Central memory CD4-positive, alpha-beta T cell (primary cell): ENCODE measurements at places on chromosomes 2 and 18.

- no peak for DNase-seq
Measured at GRCh38 chr2:111679202-111679601, 204.8 kb downstream of the ANAPC1 start.

DNA sequence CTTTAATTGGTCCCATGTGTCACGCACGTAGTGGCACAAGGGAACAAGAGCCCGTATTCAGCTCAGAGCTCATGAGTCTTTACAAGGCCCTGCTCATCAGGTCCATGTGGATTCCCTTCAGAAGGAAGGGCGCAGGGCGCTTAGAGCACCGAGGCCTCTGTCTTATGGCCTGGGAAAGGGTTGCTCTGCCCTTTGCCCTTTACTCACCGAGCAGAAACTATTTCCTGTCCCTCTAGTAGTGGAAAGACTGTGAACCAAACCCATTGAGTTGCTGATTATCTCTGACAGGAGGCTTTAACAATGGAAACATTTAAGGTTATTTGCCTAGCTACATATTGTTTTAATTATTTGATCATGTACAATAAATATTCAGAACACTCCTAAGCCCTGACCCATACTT is 102.0 kb upstream of the ACAA2 start:
- DNase-seq = no peak

DNA sequence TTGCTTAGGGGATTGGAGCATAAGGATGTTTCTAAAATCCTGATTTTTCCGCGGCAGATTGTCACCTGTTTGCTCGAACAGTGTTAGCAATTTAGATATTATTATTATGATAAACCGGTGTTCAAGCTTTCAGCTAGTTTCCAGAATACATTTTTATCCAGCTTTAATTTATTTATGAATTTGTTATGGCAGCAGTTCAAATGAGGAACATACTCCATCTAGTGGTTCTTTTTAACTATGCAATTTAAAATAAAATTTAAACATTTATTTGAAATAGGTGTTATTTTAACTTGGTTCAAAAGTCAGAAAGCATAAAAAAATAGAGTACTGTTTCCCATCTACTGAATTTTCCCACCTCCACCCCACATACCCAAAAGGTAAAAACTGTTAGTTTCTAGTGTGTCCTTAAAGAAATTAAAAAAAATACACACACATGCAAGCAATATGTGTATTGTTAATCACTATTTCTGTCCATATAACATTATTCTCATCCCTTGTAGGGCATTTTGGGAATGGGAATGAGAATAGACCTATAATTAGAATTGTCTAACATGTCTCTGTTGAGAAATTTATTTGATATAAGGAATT is 23.2 kb downstream of the ACOXL start:
- no peak for DNase-seq

GRCh38 chr2:75551434-75551833 is 9.3 kb downstream of the EVA1A start:
- no peak for DNase-seq

DNA sequence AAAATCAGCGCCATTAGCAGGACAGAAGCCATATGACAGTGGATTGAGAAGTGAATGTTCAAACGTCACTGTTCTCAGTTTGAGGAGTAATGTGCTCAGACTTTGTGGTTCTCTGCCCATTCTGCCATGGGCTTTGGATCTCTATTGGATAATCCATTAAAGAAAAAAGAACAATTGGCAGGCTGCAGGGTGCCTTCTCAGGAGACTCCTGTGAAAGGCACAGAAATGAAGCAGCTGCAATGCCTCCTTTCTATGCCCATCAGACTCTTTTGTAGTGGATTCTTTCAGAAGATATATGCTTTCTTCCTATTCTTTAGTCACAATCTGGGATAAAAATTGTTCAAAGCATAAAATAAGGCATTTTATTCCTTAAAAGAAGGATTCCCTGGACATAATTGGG is 506.9 kb upstream of the KLHL29 start:
- no peak for DNase-seq

DNA sequence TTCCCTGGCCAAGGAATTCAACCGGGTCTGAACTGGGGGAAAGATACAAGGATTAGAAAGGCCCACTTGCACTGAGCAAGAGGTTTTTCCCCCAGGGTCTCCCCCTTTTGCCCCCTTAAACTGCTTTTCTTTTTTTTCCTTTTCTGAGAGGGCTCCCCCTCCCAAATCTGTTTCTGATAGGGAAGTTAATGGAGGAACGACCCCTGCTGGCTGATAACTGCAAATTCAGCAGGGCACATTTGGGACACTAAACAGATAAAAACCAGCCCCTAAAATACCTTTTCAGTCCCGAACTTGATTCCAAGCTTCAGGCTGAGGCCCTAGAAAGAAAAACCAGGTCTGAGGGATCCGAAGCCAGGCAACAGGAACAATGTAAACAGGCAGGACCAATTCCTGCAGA is 1012.4 kb upstream of the CRIM1 start:
- no peak for DNase-seq

- no peak for DNase-seq
Measured at GRCh38 chr2:32442020-32442467, 85.2 kb downstream of the BIRC6 start.

DNA sequence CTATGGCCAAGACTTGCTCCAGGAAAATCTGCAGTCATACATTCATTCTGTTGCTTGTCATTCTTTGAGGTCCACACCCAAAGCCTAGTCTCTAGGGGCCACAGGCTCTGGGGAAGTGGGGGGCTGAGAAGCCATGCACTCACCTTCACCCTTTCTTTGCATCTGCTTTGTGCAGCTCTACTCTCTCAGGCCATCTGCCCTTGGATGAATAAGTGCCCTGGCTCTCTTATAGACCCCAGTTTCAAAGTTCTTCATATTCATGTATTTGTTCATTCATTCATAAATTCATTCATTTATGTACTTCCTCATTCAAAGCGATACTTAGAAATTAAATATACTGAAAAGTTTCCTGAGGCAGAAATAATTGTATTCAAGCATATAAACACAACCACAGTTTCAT is 130.3 kb upstream of the FAM98A start:
- DNase-seq = no peak

DNA sequence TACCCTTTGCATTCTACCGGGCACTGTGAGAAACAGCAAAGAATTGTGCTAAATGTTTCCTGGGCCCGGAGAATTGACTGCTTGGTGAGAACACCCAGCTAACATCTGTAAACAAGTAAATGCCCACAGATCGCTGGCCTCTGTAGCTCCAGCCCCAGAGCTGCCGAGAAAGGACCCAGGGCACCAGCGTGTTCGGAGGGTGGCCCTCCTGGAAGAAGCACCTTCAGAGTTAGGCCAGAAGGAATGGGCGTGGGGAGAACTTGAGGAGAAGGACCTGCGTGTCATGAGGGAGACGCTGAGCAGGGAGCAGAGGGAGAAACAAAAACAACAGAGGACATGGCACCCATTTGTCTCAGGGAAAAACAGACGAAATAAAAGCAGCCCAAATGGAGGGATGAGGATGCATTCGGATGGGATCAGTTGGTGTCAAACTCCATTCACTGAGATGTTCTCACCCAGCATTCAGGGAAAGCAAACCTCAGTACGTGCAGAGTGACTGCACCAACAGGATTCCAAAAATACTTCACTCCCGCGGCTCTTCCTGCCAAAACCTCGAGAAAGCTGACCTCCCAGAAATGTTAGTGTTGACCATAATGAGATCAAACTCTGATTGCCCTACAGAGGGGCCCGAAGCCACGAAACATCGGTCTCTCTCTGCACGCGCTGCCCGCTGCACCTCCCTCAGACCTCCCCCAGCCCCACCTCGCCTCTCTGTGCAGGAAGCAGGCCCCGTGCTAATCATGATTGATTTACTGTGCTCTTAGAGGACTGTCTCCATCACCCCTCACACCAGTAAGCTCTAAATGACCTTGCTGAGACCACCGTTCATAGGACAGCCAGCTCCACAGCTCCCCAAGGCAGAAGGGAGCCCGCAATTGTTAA is 376.3 kb upstream of the SALL3 start:
- DNase-seq = no peak

GRCh38 chr2:30684026-30684425 is 123.2 kb downstream of the CAPN13 start:
- no peak for DNase-seq

GRCh38 chr18:47944972-47945852 is 14.8 kb upstream of the SMAD2 start:
- DNase-seq = no peak

DNA sequence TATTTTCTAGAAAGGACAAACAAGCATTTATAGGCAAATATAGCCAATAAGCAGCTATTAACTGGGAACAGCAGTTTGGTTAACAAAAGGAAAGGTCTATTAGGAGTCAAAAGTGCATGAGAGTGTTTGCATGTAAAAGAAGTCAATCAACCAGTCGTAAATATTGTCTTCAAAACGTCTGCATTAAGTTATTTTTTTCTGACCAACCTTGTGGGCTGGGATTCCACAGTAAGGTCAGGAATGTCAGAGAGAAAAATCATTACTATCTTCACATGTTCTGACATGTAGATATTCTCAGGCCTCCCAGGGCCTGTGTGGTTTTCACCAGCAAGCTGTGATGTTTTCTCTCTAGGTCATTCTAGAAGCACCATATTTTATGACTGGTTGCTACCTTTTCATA is 922.5 kb downstream of the SUCLG1 start:
- no peak for DNase-seq

DNA sequence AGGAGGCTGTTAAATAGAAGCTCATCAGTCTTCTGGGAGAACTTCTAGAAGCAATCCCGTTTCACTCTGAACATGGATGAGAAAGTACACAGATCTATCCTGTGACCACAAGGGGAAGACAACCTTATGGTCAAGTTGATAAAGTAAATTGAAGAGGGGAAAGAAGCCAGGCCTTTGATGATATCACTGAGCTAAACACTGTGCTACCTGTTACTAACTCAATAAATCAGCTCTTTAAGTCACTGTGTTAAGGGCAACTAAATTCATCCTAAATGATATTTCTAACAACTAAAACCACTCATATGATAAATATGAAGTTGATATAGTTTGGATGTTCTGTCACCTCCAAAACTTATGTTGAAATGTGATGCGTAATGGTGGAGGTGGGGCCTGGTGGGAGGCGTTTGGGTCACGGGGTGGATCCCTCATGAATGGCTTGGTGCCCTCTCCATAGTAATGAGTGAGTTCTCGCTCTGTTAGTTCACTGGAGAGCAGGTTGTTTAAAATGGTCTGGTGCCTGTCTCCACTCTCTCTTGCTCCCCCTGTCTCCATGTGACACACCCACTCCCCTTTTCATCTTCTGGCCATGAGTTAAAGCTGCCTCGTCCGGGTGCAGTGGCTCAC is 23.6 kb downstream of the OLA1 start:
- no peak for DNase-seq

DNA sequence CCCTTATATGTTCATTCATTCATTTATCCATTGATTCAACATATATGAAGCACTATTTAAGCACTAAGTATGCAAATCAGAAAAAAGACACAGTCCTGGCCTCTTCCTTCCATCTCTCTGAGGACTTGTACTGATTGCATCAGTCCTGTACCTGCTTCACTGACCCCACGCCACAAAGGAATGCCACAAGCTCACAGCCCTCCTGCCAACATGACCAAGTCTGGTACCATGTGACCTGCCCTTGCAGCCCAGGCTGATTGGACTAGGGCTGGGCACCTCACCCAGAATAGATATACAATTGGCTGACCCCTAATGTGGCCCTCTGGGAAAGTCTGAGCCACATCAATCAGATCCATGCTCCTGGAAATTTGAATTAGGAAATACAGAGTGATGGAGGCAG is 196.6 kb downstream of the AGPS start:
- DNase-seq = no peak

DNA sequence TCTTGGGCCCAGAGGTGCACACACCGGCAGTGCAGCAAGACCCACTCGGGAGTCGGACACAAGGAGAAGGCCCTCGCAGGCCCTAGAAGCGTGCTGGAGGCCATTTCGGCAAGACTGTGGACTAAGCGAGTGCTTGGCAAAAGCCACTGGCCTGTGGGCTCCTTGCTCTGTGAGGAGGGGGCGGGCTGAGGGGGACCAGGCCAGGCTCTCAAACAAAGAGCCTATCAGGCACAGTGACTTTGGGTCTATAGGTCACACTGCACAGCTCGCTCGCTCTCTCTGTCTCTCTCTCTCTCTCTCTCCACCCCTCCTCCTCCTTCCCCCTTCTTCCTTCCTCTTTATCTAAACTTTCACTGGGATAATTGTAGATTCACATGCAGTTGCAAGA is 23.6 kb upstream of the ZCCHC2 start:
- no peak for DNase-seq

- DNase-seq = no peak
Measured at GRCh38 chr2:64769392-64770044, 115.8 kb upstream of the SERTAD2 start.

DNA sequence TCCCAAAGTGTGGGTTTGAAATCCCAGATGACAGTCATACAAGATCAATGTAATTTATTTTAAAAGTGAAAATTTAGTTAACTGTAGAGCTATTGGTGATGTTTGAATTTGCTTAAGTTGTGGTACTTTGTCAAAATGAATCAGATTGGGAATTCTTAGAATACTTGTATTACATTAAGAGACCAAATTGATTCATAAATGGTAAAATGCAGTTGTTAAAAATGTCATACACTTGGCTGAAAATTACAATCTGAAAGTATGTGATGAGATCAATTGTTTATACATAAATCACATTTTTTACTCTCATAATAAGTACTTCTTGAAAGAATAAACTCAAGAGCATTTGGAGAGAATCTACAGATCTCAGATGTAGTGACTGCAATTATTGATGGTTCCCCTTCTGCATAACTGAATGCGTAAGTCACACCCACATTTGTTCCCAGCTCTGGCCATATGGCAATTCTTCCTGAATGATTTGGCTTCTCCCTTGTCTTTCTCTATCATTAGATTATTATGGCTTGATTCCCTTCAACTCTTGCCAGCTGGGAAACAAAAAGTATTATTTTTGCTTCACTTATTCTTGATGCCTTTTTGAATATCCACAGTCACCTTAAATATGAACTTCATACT is 558.5 kb downstream of the CPS1 start:
- no peak for DNase-seq

GRCh38 chr2:120791962-120792297 is 56.3 kb downstream of the GLI2 start:
- no peak for DNase-seq

DNA sequence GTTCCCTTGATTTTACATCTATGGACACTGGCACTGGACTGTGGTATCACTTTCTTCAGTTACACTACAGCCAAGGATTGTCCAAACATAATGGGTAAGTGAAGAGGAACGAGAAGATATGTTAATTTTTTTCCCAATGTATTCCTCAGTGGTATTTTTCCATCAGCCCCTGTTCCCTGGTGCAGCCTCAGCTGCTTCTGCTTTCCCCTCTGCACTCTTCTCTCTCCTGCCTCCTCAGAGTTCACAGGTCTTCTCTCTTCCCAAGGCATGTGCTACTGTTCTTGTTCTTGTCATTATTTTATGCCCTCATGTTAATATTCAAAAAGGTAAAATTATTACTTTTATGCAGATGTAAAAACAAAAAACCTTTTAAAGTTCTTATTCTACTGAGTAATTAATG is 378.0 kb upstream of the NRXN1 start:
- no peak for DNase-seq

DNA sequence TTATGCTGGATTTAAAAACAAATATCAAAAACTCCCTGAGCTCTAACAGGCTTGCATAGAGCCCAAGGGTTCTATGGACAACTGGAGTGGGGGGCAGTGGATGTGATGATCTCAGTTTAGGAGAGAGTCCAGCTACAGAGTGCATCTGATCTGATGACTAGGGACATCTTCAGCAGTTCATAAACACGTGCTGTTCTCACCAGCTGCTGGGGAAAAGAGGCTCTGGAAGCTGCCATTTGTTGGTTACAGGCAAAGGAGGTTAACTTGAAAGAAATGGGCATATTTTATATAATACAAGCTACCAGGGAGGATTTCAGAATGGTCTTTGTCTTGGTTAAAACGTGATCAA is 36.0 kb upstream of the ZNF396 start:
- DNase-seq = no peak
